ENCODE measurements at places on chromosomes 4 and X.

GRCh38 chr4:76420762-76421581, at the start of gene CCDC158:
Gene CCDC158 (minus strand): TSS chr4:76421141. CDS start chr4:76403207, 17,934 bp downstream.
- DNase-seq, result no peak

GRCh38 chr4:151712777-151713176, 48.0 kb downstream of the GATB start:
- no peak for DNase-seq

GRCh38 chr4:37990731-37991245, 30.6 kb downstream of the PTTG2 start:
- no peak for DNase-seq

DNA sequence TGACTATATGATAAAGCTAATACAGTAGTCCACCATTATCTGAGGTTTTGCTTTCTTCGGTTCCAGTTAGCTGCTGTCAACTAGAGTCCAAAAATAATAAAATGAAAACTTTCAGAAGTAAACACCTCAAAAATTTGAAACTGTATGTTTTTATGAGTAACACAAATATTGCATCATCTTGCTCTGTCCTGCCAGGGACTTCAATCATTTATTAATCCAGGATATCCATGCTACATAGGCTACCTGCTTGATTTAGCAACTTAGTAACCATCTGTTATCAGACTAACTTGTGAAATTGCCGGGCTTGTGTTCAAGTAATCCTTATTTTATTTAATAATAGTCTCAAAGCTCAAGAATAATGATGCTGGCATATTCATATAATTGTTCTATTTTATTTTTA, 1537.8 kb upstream of the PABPC4L start:
- no peak for DNase-seq

GRCh38 chr4:20248155-20248558, 3.5 kb upstream of the SLIT2 start:
- no peak for DNase-seq

GRCh38 chr4:148182230-148182911, 259.8 kb downstream of the NR3C2 start:
- DNase-seq, result no peak

DNA sequence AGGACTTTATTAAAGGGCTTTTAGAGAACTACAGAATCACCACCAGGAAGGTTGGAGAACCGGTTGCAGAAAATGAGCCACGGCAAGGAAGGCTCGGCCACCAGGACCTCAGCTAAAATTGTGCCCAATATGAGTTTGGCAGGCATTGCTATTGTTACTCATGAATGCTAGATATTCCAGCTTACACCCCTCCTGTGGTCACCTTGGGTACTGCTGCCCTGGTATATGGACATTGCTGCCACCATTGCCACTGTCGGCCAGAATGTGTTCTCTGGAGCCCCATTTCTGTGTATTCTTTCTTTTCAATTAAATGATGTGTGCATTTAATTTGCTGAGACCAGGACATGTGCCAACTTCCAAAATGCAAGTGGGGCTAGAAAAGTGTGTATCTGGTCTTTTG, 626.7 kb upstream of the BOD1L1 start:
- DNase-seq, result no peak

GRCh38 chr4:138235419-138235952, 6.7 kb downstream of the SLC7A11 start:
- DNase-seq, result no peak

DNA sequence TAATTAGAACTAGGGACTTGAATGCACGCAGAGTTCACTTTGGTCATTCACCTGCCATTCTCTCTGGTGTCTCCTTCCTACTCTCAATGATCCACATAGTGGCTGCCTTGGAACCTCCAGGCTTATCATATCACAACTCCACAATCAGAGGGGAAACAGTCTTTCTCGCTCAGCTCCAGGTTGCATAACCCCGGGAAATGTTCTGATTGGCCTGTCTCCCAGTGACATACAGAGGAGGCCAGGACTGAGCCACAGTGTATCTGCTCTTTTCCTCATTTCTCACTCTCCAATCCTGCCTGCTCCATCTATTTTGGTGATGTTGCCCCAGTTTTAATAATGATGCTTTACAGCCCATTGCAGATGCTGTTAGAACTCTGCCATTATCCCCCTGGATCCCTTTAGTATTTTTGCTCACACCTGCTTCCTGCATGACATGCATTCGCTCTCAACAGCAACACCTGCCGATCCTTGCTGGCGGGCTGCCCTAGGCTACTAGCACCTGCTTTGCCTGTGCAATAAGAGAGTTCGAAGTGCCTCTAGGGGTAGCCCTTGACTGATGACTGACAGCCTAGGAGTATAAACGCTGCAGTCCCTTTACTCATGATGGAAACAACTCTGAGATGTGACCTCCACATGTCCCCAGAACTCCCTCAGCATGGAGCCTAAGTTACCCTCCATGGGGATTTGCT, 211.3 kb upstream of the RPS6KA3 start:
- no peak for DNase-seq

DNA sequence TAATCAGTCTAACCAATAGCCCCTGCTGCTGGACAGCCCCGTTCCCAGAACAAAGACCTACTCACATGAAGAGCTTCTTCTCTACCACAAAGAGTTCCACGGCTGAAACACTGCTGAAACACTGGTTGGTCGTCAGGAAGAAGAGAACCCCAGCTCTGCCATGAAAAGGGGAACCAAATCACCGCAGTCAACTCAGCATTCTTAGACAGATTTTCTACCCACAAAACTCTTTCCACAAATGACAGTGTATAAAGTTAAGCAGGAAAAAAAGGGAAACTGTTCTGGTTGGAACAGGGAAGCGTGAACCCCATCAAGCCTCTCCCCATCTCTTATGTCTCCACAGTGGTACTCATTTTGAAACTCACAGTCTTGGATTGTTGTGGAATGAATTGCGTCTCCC, 57.3 kb downstream of the ABCG2 start:
- DNase-seq, result no peak

- DNase-seq, result no peak
Observed at GRCh38 chr4:138555584-138555983, 313.4 kb upstream of the SLC7A11 start.

DNA sequence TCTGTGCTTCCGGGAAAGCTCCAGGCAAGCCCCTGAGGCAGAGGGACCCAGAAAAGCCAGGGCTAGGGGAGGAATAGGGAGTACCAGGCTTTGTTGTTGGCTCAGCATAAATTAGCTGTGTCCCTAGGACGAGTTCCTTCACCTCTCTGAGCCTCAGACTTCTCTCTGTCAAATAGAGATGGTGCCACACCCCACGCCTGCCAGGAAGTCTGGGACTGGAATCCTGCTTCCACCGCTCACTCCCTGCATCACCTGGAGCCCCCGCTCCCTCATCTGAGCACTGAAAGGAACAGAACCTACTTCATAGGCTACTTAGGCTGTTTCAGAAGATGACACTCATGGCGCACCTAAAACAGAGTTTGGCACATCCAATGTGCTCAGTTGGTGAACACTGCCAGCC, 8.1 kb upstream of the JAKMIP1 start:
- no peak for DNase-seq

DNA sequence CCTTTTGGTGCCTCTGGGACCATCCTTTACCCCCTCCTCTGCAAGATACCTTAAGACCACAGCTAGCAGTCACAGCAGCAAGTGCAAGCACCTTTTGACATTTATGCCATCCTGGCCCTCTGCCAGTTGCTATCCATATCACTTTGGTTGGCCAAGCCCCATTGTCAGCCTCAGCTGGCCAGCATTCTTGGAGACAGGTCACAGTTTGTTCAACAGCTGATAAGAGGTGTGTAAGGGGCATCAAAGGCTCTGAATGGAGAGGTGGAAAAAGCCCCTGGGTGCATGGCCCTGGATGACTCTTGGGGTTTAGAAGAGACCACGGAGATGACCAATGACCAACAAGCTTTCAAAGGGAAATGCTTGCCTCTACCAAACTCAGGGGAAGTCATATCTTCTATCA, 133.6 kb upstream of the MAMLD1 start:
- DNase-seq, result no peak

- DNase-seq, result no peak
Observed at GRCh38 chr4:186770481-186771175, 47.0 kb upstream of the FAT1 start.

DNA sequence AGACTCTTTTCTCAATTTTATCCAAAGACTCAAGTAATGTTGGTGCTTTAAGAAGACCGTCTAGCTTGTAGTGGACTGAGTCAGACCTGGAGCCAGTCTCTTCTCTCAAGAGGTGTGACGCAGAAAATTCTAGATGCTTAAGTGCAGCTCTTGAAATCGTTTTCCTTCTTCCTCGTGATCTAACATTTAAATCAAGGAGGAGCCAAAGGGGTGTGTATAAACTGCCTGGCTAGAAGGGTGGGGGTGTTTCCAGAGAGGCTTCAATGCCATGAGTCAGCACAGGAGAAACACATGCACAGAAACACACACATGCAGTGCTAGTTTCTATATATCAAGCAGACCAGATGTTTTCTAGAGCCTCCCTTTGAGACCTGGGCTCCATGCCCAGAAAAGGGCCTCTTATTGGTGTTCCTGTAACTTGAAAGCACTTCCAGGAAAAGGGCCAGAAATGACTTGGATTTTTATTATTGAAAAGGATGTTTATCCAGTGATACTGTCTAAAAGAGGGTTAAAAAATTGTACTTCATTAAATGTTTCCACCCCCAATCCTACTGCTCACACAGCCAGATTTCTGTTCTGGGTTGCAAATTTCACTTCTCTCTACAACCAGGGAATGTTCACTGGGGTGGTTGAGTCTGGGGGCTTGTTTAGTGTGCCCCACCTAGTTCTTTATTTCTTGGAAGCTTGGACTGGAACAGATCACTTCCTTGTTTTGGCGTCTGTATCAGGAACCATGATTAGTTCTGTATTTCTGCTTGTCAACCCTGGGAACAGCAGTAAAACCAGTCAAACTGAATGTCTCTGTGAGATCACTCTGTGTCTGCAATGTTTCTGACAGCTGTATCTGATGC, at the start of gene CLIC2:
Gene CLIC2 (minus strand): TSS at position 129 of the 851 bp plus-strand sequence. CDS start 187 bp downstream, outside the sequence.
- DNase-seq, result no peak

GRCh38 chr4:88143504-88143903, 14.9 kb downstream of the ABCG2 start:
- no peak for DNase-seq

DNA sequence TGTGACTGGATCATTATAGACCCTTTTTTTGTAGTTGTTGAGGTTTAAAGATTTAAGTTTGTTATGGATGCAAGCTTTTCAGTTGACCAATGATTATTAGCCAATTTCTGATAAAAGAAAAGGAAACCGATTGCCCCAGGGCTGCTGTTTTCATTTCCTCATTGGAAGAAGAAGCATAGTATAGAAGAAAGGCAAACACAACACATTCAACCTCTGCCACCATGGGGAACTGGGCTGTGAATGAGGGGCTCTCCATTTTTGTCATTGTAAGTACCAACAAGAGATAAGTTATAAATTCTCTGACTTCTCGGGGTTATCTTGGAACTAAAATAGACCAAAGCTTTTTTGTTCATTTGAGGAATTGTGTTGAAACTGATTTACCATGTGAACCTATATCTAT, at the start of gene CYBB:
Gene CYBB (plus strand): TSS at position 203 of the 400 bp plus-strand sequence. CDS start 19 bp downstream, at position 222.
- no peak for DNase-seq

DNA sequence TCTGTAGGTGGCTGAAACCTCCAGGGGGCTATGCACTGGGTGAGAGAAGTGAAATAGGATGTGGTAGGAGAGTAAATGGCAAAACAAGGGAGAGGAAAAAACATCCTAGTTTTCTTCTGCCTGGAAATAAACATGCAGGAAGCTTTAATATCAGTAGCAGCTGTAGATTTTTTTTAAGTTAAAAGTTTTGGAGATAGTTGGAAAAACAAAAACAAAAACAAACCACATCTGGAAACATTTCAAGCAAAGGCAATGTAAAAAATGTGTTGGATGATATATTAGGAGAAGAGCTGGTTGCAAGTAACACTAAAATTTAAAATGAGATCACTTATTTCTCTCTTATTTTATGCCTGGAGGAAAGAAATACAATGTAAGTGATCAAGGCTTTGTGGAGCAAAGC, 388.0 kb downstream of the SPRY1 start:
- no peak for DNase-seq

- DNase-seq, result no peak
Observed at GRCh38 chr4:56082829-56083228, 134.1 kb downstream of the CEP135 start.

DNA sequence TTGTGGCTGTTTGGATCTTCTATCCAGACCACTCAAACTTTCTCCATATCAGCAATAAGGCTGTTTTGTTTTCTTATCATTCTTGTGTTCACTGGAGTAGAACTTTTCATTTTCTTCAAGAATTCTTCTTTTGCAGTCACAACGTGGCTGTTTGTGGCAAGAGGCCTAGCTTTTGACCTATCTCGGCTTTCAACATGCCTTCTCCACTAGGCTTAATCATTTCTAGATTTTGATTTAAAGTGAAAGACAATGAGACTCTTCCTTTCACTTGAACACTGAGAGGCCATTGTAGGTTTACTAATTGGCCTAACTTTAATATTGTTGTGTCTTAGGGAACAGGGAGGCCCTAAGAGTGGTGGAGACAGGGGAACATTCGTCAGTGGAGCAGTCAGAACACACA, 19.1 kb downstream of the FGF2 start:
- no peak for DNase-seq

GRCh38 chr4:53355930-53356521, 9.8 kb downstream of the SCFD2 start:
- DNase-seq, result no peak

GRCh38 chr4:54727346-54727745, 69.6 kb downstream of the KIT start:
- no peak for DNase-seq

DNA sequence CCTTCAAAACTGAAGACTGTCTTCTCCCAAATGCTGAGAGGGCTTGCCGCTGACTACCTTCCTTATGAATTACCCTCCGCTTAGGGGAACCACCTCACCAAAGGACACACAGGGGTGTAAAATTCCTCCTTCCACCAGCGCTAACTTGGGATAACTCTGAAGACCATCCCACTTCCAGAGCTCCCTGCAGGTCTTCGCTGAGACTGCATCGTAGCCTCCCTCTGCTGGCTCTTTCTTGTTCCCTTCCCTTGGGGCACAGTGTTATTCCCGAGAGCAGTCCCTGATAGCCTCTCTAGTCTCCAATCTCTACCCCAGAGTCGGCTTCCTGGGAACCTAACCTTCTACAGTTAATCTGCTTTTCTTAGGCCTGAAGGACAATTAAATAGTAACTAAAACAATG, 725.5 kb upstream of the ATOH1 start:
- no peak for DNase-seq

- DNase-seq, result no peak
Observed at GRCh38 chr4:88991746-88992145, 65.2 kb downstream of the FAM13A start.

- DNase-seq, result no peak
Observed at GRCh38 chrX:134764202-134764785, 106.0 kb upstream of the PLAC1 start.

DNA sequence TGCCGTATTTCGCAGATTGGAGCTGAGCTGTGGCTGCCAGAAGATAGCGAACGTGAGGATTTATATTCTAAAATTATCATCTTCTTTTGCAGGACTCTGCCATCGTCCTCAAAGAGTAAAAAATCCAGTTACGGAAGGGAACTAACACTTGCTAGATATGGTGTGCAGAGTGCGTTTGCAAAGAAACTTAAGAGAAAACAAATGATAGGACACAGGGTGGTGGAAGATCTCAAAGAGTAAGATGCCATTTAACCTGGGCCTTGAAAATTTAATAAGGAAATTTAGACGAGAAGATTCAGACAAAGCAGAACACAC, 566 bp downstream of the LARP7 start:
- no peak for DNase-seq

GRCh38 chr4:126779001-126779400, 853.8 kb upstream of the INTU start:
- DNase-seq, result no peak

- DNase-seq, result no peak
Observed at GRCh38 chr4:115152081-115152480, 38.7 kb upstream of the NDST4 start.
